ENCODE measurements at places on chromosomes 16 and 17. TPM values are rescaled to one million over a fixed set of nuclear protein-coding genes. Genes with fewer than 3 reads are reported as not detected.

The MPP2 gene
- total RNA-seq, result 0.92 TPM

The CDR2 gene
- total RNA-seq, result 66.4 TPM

The TBC1D3 gene
- total RNA-seq, result not detected

The TMEM132E gene
- not detected for total RNA-seq

The CRYM gene
- total RNA-seq, result not detected

The KRT39 gene
- not detected for total RNA-seq

The TBC1D3G gene
- total RNA-seq, result not detected

The TPSG1 gene
- not detected for total RNA-seq

The SYT17 gene
- total RNA-seq, result 0.49 TPM

The FOXL1 gene
- 1.7 TPM for total RNA-seq

The ADAD2 gene
- total RNA-seq, result not detected

The CRYBA1 gene
- total RNA-seq, result not detected

The PLA2G10 gene
- total RNA-seq, result not detected

The ABCC11 gene
- not detected for total RNA-seq

The TNP2 gene
- total RNA-seq, result not detected
